ENCODE measurements at places on chromosomes 11 and 22. TPM values are rescaled to one million over a fixed set of nuclear protein-coding genes. Genes with fewer than 3 reads are reported as not detected.

OR51A2 gene
- total RNA-seq = not detected

DNA sequence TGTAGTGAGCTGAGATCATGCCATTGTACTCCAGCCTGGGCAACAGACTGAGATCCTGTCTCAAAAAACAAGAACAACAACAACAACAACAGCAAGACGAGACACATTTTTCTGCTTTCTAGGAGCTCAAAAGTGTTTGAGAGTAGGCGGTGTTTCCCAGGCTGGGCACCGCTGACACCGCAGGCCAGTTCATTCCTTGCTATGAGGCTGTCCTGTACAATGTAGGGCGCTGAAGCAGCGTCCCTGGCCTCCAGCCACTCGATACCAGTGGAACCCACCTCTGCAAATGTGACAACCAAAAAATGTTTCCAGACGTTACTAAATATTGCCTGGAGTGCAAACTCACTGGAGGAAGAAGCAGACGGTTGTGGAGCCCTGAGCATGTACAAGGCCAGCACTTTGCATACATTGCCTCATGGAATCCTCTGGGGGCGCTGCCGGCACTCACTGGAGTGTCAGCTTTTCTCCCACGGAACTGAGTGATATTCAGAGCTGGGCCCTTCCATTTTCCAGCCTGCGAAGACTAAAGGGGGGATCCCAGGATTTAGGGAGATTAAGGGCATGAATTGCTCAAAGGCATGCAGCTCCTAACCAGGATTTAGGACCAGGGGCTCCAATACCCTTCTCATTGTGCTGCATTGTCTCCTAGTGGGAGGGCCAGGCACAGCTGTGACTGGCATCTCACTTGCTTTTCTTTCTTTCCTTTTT lies 5.8 kb upstream of the MIEF1 start:
- H3K36me3 ChIP-seq = no peaks in the 10 kb centered on the region
- no peak overlapping the region for H3K4me3 ChIP-seq
- no peaks in the 10 kb centered on the region for H3K27me3 ChIP-seq
- H3K27ac ChIP-seq = no peak overlapping the region

SCGB1A1 gene
- not detected for total RNA-seq

DNA sequence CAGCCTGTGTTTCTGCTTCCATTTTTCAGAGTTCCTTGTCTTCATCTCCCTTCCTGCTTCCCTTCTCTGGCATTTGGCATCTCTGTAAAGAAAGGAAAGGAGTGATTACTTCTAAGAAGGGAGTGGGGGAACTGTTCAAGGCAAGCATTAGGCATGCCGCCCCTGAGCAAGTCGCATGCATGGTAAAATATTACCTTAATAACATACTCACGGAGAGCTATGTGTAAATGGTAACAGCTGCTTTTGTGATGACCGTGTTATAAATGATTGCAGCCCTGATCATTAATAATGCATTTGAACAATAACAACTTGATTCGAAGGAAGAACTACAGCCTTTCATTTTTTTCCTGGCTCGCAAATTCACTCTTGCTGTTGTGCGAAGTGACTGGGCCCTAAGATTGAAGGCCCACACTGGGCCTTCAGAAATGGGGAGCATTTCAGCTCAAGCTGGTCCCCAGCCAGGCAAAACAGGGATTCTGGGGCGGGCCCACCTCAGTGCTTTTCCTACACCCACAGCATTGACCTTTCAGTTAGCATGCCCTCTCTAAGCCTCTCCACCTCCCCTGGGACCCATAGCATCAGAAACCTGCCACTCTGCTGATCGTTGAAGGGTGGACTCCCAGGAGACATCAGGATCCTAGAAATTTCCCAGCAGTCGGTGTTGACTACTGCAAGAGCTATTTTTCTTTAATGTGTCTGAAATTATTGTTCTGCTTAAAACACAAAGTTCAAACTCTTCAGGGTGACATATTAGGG lies 263.0 kb upstream of the CADM1 start:
- no peaks in the 10 kb centered on the region for H3K27me3 ChIP-seq
- no peaks in the 10 kb centered on the region for H3K4me1 ChIP-seq
- H3K36me3 ChIP-seq = no peaks in the 10 kb centered on the region
- no peak overlapping the region for H3K27ac ChIP-seq
- no peak for DNase-seq
- no peak overlapping the region for H3K4me3 ChIP-seq

DNA sequence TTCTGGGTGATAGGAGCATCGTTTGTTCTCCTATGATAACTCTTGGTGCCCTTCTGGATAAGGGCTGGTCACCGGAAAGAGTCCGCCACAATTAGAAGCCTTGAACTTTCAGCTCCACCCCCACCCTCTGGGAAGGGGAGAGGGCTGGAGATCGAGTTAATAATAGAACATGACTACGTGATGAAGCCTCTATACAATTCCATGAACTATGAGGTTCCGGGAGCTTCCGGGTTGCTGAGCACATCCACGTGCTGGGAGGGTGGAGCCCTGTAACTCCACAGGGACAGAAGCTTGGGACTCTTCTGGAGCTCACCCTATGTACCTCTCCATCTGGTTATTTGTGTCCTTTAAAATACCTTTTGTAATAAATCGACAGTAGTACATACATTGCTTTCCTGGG lies 40.3 kb downstream of the ARHGAP42 start:
- no peaks in the 10 kb centered on the region for H3K27me3 ChIP-seq
- no peaks in the 10 kb centered on the region for H3K36me3 ChIP-seq
- H3K4me1 ChIP-seq = no peaks in the 10 kb centered on the region
- no peak overlapping the region for H3K4me3 ChIP-seq
- DNase-seq = no peak

All from naive thymus-derived CD4-positive, alpha-beta T cell (primary cell).